ENCODE measurements at places on chromosomes 12 and 14. TPM values are rescaled to one million over a fixed set of nuclear protein-coding genes. Genes with fewer than 3 reads are reported as not detected.
A peak's percentile ranks its signal among the peaks of the same experiment; 100 is the strongest.

GRCh38 chr12:38664661-38665269 is 240.6 kb downstream of the CPNE8 start:
- no peaks in the 10 kb centered on the region for H3K4me1 ChIP-seq
- DNase-seq = peak; percentile 49
- H3K36me3 ChIP-seq = no peaks in the 10 kb centered on the region
- no peak overlapping the region for H3K4me3 ChIP-seq
- H3K27me3 ChIP-seq = no peaks in the 10 kb centered on the region

DNA sequence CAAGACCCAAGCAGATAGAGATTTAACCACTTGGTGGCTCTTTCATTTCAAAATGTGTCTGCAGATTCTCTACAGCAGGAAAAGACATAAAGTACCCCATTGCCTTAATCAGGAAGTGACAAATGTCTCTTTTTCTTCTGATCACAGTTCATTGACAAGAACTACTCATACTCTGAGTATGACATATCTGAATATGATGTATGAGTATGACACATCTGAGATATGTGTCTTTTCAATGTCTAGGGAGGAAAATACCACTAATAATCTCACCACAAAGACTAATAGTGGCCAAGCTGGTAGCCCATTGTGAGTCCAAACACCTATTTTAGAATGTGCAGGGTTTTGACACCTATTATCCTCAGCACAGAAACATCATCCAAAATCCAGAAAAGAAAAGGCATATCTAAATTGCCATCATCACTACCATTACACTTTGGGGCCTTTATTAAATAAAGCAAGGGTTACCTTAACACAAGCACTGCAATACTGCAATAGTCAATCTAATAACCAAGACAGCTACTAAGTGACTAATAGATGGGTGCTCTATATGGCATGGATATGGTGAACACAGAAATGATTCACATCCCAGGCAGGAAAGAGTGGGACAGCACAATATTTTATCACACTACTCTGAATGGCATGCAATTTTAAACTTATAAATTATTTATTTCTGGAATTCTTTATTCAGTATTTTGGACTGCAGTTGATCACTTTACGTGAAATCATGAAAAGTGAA is 243.7 kb upstream of the FAR2 start:
- H3K27me3 ChIP-seq = no peaks in the 10 kb centered on the region
- no peaks in the 10 kb centered on the region for H3K36me3 ChIP-seq
- H3K4me3 ChIP-seq = no peak overlapping the region
- no peak overlapping the region for H3K27ac ChIP-seq
- no peaks in the 10 kb centered on the region for H3K4me1 ChIP-seq

DNA sequence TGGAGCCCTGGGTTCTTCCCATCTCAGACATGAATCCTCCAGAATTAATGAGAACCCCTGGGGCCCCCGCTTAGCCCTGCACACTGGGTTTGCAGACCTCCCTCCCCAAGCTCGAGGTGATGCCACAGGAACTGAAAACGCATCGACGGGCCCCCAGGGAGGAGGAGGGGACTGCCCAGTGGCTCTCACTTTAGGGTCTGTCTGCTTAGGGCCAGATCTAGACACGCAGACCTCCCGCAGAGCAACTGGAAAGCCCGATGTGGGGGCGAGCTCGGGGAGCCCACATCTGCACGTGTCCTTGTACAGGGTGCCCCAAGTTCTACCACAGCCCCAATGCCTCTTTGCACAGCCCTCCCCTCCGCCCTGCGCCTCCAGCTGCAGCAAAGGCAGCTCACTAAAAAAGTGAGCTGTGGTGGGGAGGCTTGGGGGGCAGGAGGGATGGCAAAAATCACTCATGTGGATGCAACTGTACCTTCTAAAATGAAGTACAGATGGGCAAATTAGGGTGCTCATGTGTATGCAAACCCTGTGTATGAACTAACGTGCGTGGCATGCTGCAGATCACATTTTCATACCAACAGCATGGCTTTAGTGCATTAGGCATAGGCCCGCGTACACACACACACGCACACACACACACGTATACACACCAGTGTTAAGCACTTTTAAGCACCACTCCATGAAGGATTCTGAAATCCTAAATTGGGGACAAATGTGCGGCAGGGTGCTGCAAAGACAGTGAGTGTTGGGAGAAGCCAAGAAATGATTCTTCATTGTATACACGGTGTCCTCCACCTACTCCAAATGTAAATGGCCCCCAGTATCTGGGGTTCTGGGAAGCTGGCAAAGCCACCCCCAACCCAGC is 99.9 kb upstream of the MAP1LC3B2 start:
- H3K27me3 ChIP-seq = no peaks in the 10 kb centered on the region
- no peaks in the 10 kb centered on the region for H3K36me3 ChIP-seq
- H3K4me1 ChIP-seq = peaks cover 4% of the 10 kb centered on the region
- no peak overlapping the region for H3K4me3 ChIP-seq
- no peak for DNase-seq
- no peak overlapping the region for H3K27ac ChIP-seq

DNA sequence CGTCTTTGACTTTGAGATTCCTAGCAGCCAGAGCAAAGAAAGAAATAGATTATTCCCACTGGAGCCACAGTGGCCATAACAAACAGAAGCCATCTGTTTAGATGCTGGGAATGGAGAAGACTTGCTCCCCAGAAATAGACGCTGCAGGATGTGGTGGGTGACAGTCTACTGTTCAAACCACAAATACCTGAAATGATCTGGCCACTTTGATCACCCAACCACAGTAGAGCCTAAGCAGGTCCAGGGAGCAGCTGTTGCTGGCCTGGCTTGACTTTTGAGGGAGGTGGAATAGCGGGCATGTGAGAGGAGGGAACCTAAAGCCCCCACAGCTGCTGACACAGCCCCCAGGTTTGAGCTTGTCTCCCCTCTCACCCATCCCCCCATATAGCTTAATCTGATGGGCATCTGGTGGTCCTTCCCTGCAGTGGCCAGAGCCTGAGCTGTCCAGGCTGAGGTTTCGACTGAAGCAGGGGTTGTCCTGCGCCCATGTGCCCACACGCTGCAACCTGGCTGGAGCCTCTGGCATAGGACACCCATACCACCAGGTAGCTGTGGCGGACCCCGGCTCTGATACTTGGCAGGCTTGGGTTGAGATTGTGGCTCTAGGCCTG is 38.7 kb downstream of the SH2B3 start:
- no peak for DNase-seq
- H3K36me3 ChIP-seq = peaks cover 15% of the 10 kb centered on the region
- H3K27me3 ChIP-seq = no peaks in the 10 kb centered on the region
- H3K4me1 ChIP-seq = peaks cover 7% of the 10 kb centered on the region
- H3K27ac ChIP-seq = peak overlapping the region; percentile 84
- no peak overlapping the region for H3K4me3 ChIP-seq

DNA sequence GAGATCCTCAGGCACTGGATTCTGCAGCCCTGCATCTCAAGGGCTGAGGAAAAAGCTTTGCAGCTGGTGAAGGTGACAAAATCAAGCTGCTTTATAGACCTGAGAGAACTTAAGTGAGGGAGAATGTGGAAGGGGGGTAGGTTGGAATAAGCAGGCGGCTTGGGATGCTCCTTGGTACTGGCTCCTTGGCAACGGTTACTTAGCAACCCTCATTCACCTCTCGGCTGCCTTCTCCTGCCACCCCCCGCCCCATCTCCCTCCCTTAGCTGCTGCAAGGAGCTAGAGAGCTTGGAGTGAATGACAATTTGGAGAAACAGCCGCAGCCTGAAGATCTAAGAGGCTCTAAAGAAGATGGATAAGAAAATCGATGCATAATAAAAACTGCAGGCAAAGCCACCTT is 44.1 kb upstream of the CISTR start:
- no peak for DNase-seq
- H3K36me3 ChIP-seq = no peaks in the 10 kb centered on the region
- H3K27ac ChIP-seq = no peak overlapping the region
- peaks cover 54% of the 10 kb centered on the region for H3K27me3 ChIP-seq
- no peaks in the 10 kb centered on the region for H3K4me1 ChIP-seq
- H3K4me3 ChIP-seq = no peak overlapping the region

DNA sequence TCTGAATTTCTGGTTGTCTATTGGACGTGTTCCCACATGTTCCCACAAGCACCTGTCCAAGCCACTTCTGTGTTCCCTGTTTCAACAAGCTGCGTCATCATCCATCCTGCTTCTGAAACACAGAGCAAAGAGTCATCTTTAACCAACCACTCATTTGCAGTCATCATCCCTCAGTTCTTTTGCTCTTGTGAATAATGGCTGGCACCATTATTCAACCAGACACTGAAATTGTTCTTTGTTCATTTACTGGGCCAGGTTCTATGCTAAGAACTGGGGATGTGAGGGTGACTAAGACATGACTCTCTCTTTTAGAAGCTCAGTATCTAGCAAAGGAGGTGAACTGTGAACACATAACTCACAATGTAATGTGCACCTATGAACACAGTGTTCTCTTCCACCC is 40.7 kb upstream of the ANO4 start:
- no peak overlapping the region for H3K4me3 ChIP-seq
- H3K27ac ChIP-seq = no peak overlapping the region
- no peaks in the 10 kb centered on the region for H3K4me1 ChIP-seq
- no peaks in the 10 kb centered on the region for H3K36me3 ChIP-seq
- DNase-seq = no peak

GRCh38 chr14:38186216-38186615 is 21.5 kb upstream of the SSTR1 start:
- H3K36me3 ChIP-seq = no peaks in the 10 kb centered on the region
- no peak overlapping the region for H3K27ac ChIP-seq
- DNase-seq = no peak
- no peaks in the 10 kb centered on the region for H3K27me3 ChIP-seq

DNA sequence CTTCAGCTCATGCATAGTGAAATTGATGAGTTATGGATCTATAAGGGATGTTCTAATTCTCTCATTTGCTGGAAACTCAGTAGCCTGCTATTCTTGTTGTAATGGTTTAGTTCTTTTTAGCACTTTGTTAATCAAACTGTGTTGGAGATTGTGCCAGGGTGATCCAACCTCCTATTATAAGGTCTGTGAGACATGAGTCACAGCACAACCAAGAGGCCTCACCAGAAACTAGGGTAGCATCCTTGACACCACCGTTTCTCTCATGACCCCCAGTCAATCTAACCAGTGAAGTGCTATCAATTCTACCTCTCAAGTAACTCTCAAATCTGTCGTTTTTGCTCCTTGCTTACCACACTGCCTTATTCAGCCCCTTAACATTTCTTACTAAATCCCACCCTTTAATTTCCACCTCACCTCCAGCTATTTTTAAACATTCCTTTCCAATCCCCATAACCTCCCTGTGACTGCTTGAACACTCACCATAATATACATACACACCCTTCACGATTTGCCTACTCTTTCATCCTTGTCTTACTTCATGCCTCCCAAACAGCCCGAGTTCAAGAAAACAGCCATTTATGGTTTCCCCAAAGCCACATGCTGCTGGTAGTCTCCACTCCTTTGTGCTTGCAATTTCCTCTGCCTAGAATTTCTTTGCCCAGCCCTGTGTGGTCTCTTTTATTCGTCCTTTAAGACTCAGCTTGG is 53.9 kb upstream of the NUDT4 start:
- no peak for DNase-seq
- H3K27me3 ChIP-seq = no peaks in the 10 kb centered on the region
- no peak overlapping the region for H3K4me3 ChIP-seq
- H3K27ac ChIP-seq = no peak overlapping the region
- H3K36me3 ChIP-seq = no peaks in the 10 kb centered on the region

GRCh38 chr12:52183544-52183910 is 8.3 kb downstream of the KRT80 start:
- H3K4me3 ChIP-seq = no peak overlapping the region
- no peak overlapping the region for H3K27ac ChIP-seq
- no peaks in the 10 kb centered on the region for H3K27me3 ChIP-seq

DNA sequence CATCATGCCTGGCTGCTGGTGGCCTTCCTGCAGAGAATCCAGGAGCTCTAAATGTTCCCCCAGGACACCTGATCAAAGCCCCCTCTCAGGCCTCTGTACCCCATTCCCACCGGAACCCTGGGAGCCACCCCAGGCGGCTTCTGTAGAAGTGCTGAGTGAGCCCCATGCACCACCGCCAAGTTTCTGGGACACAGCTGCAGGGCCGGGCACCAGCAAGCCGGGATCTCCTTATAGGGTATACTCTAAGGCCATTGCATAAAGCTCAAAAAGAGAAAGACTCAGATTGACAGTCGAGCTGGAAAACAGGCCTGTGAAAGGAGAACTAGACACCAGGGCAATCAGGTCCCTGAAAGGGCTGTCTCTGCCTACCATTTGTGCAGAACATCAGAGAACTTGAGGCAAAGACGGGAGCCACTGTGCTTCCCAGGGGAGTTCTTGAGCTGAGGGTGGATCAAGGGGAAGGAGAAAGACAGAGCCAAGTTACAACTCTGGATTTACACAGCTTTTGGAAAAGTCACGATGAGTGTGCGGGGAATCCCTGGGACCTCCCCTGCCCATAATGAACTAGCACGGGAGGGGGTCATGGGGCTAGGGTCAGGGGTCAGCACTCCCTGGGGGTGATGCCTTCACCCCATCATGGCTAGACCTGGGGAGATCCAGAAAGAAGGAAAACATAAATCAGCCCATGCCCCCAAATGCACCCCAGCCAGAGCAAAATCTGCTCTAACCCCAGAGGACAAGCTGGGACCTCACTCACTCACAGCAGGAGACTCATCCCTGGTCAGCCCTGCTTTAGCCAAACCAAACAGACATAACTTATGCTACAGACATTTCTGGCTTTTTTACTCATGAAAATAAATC is 51.1 kb downstream of the ITPK1 start:
- no peaks in the 10 kb centered on the region for H3K27me3 ChIP-seq
- no peaks in the 10 kb centered on the region for H3K4me1 ChIP-seq
- H3K4me3 ChIP-seq = no peak overlapping the region
- no peaks in the 10 kb centered on the region for H3K36me3 ChIP-seq

- DNase-seq = no peak
- no peaks in the 10 kb centered on the region for H3K4me1 ChIP-seq
- H3K27ac ChIP-seq = no peak overlapping the region
- no peak overlapping the region for H3K4me3 ChIP-seq
- peaks cover 77% of the 10 kb centered on the region for H3K27me3 ChIP-seq
- H3K36me3 ChIP-seq = no peaks in the 10 kb centered on the region
Measured at GRCh38 chr12:53766881-53767280, 15.1 kb upstream of the CISTR start.

GRCh38 chr14:93693914-93694313 is 94.4 kb downstream of the PRIMA1 start:
- DNase-seq = peak; percentile 58
- H3K4me3 ChIP-seq = no peak overlapping the region
- no peaks in the 10 kb centered on the region for H3K27me3 ChIP-seq

DNA sequence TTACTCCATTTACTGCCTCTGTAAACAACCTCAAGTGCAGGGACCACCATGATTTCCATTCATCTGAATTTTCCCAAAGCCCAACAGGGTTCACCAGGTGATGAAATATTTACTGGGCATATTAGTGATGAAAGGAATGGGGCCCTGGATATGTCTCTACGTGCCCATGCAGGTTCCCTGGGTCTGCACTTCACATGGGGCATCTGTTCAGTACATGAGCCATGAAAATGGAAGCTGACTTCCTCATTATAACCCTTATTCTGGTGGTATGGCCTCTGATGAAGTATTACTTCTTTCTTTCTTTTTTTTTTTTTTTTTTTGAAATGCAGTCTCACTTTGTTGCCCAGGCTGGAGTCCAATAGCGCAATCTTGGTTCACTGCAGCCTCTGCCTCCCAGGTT is 26.5 kb upstream of the CORO1C start:
- no peak for DNase-seq
- H3K4me3 ChIP-seq = no peak overlapping the region
- no peaks in the 10 kb centered on the region for H3K27me3 ChIP-seq

PTPRQ gene
- not detected for total RNA-seq

TBX3 gene
- total RNA-seq = 0.35 TPM

OASL gene
- total RNA-seq = not detected
